ENCODE measurements at places on chromosomes 6 and 20.

DNA sequence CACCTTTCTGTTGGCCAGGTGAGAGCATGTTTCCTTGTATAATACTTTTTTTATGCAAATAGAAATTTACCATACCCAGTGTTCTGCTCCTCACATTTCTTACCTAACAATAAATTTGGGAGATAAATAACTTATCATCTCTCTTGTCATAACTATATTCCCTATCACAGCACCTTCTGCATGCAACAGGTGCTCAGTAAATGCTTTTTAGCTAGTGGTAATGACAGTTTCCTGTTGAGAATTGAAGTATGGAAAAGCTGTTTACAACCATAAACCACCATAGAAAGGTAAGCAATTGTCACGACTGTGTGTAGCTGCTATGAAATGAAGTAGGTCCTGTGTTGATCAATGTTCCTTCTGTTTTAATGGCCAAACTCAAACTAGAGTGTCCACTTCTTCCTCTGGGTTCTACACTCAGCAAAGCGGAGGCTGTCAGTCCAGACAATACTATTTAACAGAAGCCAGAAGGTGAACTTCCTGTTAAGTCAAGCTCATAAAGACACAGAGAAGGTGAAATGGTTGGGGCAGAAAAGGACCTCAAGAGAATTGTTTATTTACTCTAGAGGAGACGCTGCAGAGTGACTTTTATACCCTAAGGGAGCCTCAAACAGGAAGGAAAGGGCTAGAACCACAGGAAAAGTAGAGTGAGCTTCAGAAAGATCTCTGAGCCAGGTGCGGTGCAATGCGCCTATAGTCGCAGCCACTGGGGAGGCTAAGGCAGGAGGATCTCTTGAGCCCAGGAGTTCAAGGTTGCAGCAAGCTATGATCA lies 84.0 kb upstream of the SLC22A16 start:
- no peak for DNase-seq

DNA sequence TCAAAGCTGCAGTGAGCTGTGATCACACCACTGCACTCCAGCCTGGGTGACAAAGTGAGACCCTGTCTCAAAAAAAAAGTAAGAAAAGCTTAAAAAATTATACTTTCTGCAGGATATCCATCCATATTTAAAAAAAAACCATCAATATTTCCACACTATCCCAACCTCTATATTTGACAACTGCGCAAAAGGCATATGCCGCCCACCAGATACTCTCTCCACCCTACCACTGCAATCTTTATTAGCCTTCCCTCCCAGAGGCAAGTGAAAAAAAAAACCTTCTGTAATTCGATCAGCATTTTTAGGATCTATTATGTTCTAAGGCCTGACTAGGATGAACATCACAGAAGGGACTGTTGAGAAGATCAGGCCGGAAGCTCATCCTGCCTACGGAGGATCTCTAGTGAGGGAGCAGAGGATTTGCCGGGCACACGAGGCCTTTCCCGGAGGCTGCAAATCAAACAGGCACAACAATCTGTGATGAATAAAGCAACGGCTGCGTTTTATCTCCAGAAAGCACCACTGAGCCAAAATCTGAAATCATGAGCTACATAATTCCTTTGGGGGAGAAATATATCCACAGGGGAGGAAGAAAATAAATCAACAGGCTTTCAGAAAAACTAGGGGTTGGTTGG lies 65.9 kb downstream of the GFOD1 start:
- DNase-seq, result no peak

DNA sequence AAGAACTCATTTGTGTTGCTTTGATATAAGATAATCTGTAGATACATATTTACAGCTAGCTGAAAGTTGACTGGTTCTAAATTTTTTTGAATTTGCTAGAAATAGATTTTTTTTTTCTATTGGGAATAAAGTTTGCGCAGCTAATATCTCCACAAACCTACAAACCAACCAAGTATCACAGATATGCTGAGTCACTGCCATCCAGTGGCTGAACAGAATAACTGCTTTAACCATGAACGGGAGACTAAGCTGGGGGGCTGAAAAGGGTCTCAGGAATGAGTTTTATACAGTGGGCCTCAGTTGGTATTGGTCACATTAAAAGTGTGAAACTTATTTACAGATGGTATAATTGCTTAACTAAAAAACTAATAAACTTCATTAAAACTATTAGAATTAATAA lies 326.7 kb upstream of the CNR1 start:
- DNase-seq, result no peak

GRCh38 chr6:144149894-144150709 lies at the start of gene STX11:
TSS of gene STX11 (plus strand) at chr6:144150517. CDS start at chr6:144186628, 36,111 bp downstream.
- peak; percentile 46 for DNase-seq
